ENCODE measurements at places on chromosomes 13 and 19.

DNA sequence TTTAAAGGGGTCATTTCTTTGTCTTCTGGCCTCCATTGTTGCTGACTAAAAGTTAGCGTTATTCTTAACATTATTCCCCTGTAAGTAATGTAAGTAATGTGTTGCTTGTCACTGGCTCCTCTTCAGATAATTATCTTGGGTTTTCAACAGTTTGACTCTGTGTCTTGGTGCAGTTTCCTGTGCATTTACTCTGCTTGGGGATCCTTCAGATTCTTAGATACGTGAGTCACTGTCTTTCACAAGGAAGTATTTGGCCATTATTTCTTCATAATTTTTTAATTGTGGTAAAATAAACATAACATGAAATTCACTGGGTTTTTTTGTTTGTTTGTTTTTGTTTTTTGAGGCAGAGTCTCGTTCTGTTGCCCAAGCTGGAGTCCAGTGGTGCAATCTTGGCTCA lies 13.5 kb upstream of the OR7D2 start:
- DNase-seq = no peak

- DNase-seq = no peak
Observed at GRCh38 chr19:49125025-49125731, 5.8 kb downstream of the PPFIA3 start.

DNA sequence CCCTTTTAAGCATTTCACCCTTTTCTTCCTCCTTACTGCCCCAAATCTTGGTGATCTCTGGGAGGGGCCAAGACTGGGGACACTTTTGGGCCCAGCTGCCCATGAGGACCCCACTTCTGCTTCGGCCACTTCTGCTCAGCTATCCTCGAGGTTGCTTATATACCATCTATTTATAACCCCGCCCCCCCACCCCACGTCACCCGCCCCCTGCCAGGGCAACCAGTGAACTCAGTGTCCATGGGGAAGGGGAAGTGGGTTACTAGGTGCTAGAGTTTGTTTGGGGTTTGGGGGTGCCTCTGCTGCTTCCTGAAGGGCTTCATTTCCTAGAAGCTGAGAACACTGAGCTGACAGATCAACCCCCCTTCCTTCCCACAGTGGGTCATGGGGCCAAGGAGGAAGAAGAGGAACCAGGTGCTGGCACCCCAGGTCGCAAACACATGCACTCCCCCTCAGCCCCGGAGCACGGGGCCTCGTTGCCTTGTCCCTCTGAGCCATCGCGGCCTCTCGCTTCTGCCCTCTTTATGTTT lies 6.1 kb upstream of the ADGRE5 start:
- no peak for DNase-seq

DNA sequence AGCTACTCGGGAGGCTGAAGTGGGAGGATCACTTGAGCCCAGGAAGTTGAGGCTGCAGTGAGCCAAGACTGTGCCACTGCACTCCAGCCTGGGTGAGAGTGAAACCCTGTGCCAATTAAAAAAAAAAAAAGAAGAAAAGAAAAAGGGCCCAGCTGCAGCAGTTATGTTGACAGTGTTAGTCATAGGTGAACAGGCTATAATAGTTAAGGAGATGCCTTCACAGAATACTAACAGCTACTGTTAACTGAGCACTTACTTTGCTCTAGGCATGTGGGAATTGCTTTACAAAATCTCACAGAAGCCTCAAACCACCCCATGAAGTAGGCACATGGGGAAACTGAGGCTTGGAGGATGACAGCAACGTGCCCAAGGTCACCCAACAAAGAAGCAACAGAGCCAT lies 3.9 kb downstream of the FBXO17 start:
- DNase-seq = no peak

GRCh38 chr13:79725841-79726240 lies 244.9 kb downstream of the NDFIP2 start:
- no peak for DNase-seq

GRCh38 chr13:26619358-26619757 lies 61.9 kb downstream of the WASF3 start:
- DNase-seq = no peak

DNA sequence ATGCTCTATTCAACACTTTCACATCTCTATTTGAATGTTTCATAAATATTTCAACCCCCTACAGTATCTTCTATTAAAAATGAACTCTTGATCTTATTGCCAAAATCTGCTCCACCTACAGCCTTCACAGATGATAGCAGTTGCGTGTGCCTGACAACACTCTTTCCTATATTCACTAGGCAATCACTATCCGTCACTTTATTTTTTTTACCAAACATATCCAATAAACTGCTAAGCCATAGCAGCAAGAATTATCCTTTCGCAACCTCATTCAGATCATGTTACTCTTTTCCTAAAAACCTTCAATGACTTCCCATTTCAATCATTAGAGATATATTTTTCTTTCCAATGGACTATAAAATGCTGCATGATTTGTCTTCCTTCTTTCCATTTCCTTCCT lies 629.8 kb upstream of the PCDH9 start:
- DNase-seq = no peak

- no peak for DNase-seq
Observed at GRCh38 chr19:54436628-54437252, 12.3 kb upstream of the LENG8 start.

DNA sequence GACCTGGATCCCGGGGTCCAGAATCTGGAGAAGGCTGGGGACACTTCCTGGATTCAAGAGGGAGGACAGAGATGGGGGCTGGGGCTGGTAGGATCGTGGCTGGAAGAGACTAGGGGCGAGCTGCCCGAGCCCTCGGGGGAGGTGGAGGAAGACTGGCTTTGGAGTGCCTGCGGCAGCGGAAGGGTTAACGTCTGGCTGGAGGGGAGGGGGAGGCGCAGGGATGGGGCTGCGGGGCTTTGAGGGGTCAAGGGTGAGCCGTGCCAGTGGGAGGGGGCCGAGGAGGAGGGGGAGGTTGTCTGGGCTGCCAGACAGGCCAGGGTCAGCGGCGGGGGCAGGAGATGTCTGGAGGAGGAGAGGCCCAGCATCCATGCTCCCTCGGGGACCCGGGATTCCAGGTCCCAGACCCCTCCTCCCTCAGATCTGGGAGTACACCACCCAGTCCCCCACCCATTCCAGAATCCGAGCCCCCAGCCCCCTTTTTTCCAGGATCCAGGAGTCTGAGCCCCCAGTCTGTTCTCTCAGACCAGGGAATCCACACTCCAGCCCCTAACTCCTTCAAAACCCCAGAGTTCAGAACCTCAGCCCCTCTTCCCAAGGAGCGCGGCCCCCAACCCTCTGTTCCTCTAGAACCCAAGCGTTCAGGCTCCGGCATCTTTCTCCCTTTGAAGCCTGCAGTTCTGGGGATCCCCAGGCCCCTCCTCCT lies 3.2 kb upstream of the SPACA6 start:
- peak; percentile 14 for DNase-seq

GRCh38 chr19:38917921-38918491 lies 6.0 kb upstream of the CCER2 start:
- no peak for DNase-seq

DNA sequence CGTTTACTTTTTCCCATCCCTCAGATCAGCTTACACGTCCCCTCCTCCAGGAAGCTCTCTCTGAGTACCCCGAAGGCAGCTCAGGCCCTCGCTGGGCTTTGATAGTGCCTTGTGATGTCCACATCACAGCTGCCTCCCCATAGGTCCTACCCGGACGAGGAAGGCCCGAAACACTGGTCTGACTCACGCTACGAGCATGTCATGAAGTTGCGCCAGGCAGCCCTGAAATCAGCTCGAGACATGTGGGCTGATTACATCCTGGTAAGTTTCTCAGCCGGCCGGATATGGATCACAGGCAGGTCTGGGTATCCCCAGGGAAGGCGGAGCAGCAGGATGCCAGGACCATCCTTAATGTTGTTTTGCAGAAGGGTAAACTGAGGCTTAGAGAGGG lies 4.8 kb downstream of the COLGALT1 start:
- DNase-seq = no peak

DNA sequence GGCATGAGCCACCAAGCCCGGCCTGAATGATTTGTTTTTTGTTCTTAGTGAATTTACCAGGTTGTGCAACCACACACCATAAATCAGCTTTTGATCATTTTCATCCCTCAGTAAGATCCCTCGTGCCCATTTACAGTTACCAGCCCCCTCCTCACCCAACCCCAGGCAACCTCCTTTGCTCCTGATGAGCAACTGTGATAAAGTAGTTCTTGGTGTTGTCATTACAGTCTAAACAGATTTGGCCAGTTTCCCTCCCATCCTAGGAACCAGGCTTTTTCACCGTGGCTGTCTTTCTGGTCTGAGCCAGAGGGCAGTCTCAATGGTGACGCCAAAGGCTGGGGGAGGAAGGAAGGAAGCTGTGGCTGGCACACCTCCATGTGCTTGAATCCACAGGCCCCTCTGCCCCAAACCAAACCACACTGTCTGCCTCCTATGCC lies 61.2 kb upstream of the WDFY2 start:
- no peak for DNase-seq

- DNase-seq = no peak
Observed at GRCh38 chr19:37313335-37313627, 57.6 kb upstream of the ZNF527 start.

GRCh38 chr13:43122791-43123190 lies 99.4 kb downstream of the DNAJC15 start:
- DNase-seq = no peak

DNA sequence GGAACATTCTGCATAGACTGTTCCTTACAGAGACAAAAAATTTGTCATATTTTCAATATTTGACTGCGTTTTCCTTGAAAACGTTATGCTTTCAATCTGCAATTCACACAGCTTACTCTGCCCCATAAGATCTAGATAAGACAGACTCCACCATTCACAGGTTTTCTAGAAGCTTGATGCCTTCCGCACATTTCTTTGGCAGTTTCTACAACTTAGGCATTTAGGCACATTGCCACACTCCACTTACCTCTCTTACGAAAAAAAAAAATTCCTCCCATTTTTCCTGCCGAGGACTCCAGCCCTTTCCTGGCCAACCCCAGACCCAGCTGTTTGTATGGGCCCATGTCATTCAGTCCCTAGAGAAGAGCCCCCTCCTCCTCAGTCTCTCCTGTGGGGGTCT lies 11.2 kb downstream of the ATP12A start:
- DNase-seq = no peak

DNA sequence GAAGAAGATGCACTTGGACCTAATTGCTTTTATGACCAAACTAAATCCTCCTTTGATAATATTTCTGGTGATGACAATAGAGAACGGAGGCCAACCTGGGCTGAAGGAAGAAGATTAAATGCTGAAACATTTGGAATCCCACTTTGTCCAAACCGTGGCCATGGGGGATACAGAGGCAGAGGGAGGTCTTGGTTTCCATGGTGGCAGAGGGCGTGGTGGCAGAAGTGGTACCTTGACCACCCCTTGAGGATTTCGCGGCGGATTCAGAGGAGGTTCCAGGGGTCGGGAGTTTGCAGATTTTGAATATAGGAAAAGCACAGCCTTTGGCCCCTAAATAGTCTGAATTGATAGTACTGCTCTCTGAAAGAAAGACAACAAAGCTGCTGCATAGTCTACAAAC lies 7.2 kb upstream of the LILRB3 start:
- no peak for DNase-seq

DNA sequence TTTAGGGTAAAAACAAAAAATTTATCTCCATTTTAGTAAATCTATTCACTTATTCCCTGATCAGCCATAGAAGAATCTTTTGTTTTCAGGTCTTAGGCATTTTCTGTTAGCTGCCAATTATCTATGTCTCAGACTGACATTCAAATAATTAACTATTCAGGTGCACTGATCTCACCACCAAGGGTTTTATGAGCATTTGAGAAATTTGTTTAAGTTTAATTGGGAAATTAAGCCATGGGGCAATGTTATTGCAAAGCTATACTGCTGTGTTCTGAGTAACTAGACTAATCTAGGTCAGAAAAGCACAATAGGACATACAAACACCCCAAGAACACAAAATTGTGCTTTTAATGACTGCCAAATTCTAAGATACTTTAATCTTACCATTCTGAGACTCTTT lies 210.7 kb upstream of the EDNRB start:
- no peak for DNase-seq

DNA sequence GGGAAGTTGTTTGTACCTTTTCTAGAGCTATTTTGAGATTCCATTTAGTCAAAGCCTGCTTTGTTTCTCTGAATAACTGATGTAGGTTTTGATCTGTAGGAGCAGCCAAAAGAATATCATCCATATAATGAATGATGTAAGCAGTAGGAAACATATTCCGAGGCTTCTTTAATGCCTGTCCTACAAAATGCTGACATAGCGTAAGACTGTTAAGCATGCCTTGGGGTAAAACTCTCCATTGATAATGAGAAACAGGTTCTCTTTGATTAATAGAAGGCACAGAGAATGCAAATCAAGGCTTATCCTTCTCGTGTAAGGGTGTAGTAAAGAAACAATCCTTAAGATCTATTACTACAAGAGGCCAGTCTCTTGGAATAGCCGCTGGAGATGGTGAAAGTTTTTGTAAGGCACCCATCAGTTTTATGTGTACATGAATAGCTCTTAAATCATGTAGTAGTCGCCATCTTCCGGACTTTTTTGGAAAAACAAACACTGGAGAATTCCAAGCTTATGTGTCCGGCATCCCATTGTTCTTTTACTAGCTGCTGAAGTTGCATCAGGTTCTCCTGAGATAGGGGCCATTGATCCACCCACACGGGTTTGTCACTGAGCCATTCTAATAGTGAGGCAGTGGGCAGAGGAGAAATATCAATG lies 13.5 kb downstream of the FPR3 start:
- DNase-seq = no peak

- peak; percentile 67 for DNase-seq
Observed at GRCh38 chr13:110138010-110138699, 168.8 kb downstream of the COL4A1 start.

- DNase-seq = no peak
Observed at GRCh38 chr13:111657013-111657412, 336.6 kb downstream of the TEX29 start.

GRCh38 chr19:22526661-22527272 lies 104.6 kb upstream of the ZNF98 start:
- DNase-seq = no peak

- DNase-seq = no peak
Observed at GRCh38 chr19:52066258-52066863, 17.7 kb upstream of the ZNF432 start.

- DNase-seq = no peak
Observed at GRCh38 chr13:99448546-99448945, 52.7 kb upstream of the TM9SF2 start.

DNA sequence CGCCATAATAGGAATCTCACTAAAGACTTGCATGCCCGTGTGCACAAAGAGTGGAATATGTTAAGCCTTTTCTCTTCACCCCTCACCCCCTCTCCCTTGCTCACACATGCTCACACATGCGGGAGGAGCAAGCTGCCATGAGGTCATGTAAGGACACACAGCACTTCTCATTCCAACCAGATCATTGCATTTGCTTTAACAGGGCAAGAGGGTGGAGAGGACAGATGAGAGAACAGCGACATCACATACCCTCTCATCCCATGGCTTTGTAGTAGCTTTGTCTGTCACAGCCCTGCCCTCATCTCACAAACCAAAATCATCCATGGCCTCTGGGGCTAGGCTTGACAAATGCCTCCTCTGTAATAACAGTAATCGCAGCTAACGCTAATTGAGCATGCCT lies 145.6 kb upstream of the FRY start:
- DNase-seq = peak; percentile 2
